Renal cortical epithelial cell (primary cell): ENCODE measurements at places on chromosomes 16 and 17.

GRCh38 chr16:88599825-88600538 lies 29.8 kb downstream of the ZC3H18 start:
- peak; percentile 11 for DNase-seq

- DNase-seq, result no peak
Observed at GRCh38 chr17:18039535-18040260, 490 bp downstream of the GID4 start.

DNA sequence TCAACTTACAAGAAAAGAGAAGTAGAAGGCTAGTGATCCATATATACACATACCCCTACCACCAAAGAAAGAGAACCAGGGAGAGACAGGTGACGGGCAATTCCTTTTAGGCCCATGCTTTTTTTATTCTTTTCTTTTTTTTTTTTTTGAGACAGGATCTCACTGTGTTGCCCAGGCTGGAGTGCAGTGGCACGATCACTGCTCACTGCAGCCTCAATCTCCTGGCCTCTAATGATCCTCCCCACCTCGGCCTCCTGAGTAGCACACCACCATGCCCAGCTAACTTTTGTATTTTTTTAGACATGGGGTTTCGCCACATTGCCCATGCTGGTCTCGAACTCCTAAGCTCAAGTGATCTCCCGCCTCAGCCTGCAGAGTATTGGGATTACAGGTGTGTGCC lies 4.8 kb downstream of the HSPB9 start:
- DNase-seq, result no peak

DNA sequence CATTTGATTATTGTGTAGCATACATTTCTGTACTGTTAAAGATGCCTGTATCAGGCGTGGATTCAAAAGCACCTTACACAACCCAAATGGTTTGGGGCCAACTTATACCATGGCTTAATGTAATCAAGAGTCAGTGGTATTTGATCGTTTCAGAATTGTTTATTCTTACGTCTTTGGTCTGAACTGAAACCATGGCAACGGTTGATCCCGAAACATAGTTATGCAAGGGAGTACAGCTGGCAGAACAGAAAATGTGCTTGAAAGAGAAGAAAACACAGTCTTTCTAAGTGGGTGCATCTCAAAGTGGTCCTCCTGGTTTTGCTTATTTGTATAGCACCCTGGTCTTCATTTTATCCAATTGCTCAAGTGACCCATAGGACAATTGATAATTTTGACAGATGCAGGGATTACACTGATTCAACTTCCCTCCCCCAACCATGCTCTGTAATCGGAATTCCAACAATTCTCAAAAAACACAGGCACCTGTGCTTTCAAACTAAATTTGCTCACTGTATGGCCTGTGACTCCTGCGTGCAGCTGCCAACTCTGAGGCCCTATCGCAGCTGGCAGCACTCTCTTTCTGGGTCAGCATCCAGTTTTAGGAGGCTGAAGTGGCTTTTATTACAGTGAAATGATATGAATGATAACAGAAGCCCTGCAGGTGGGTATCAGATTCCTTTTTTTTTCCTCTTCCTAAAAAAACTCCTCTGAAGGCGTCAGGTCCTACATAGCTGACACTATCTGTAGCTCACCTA lies 77.0 kb upstream of the AXIN2 start:
- no peak for DNase-seq

DNA sequence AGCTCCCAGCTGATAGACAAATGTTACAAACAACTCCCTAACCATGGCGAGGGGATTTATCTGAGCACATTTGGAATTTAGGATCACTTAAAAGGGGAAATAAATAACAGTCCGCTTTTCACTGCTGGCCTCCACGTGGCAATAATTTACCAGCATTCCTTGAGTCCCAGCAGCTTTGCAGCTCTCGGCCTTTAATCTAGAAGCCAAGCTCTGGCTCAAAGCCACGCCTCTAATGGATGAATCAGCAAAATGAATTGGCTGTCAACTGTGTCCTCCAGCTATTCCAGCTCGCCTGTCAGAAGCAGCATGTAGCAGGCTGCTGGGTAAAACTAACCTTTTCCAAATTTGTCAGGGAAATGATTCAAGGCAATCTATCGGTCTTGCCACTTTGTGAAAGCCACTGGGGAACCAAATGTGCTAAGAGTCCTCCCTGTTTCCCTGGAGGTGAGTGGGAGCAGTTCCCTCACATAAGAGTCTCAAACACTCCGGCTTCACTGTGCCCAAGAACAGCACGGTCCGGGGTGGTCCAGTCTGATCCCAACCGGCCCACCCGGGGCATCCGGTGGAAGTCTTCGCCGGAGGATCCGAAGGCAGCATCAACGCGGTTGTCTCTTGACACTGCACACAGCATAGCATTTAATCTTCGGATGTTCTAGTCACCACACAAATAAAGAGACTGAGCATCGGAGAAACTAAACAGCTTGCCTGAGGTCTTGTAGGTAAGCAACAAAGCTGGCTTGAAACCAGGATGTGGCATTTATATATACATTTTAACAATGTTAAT lies 143.3 kb downstream of the PARN start:
- DNase-seq, result peak; percentile 98

DNA sequence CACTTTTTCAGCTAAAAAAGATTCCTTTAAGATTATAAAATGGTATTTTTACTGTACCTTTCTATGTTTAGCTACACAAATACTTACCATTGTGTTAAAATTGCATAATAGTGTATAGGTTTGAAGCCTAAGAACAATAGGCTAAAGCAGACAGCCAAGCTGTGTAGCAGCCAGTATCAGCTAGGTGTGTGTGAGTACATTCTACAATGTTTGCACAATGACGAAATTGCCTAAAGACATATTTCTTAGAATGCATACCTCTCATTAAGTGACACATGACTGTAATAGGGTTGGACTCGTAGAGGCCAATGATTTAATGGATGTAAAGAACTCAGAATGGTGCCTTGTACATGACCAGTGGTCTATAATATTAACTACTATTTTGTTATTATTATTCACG lies 1.9 kb upstream of the MT1B start:
- DNase-seq, result peak; percentile 48

DNA sequence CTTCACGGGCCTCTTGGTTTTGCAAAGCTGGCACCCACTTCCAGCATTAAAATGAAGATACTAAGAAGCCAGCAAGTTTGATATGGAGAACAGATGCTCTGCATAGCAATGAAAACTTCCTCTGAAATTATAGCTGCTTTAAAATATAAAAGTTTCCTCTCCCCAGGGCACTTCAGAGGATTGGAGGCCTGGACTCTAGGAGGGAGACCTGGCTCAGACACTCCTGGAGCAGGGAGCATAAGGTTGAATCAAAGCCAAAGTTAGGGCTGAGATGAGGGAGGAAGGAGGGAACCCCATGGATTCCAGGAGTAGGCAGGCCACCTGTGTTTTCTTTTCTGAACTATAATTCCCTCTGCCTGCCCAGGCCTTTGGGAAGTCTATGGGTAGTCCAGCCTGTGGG lies 176.0 kb upstream of the RPL38 start:
- DNase-seq, result no peak

DNA sequence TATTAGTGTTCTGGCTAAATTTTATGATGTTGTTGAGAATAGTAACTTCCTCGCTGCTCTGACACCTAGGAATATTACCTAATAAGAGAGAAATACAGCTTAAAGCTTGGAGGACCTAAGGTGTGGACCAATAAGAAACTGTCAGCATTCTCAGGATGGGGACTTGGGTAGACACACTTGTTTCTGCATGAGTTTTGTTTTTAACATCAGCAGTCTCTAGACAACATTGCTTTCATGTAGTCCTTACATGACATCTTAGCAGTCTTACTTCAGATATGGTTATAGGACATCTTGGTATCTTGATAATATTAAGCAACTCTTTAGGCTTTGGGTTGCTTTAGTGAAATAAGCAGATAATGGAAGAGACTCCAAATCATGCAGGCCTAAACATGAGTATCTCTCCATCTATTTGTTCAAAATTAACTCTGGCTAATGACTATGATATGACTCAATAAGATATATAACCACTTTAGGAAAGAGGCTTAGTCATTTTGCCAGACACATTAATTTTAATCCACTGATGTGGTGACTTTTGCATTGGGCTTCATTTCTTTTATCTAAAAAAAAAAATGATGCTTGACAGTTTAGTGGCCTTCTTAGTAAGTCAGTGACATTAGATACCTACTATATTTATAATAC lies 84.5 kb downstream of the WNT3 start:
- peak; percentile 46 for DNase-seq

GRCh38 chr17:56023851-56024250 lies 129.4 kb upstream of the ANKFN1 start:
- no peak for DNase-seq
